ENCODE measurements at places on chromosomes 7 and 10.

DNA sequence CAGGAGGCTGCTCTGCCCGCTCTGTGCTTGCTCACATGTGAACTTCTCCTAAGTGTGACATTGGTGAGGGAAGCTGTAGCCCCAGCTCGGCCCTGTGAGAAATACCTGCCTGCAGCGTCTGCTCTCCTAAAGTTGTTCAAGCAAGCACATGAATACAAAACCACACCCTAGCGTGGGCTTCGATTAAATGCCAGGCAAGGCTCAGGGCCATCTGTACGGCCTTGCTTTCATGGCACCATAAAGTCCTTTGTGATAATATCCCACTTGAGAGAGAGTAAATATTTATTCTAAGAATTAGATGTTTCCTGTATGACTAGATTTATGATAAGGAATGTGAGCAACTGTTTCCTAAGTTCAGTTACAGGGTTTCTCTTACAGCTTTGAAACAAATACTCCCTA is 262.8 kb upstream of the KLF14 start:
- no peak for DNase-seq

DNA sequence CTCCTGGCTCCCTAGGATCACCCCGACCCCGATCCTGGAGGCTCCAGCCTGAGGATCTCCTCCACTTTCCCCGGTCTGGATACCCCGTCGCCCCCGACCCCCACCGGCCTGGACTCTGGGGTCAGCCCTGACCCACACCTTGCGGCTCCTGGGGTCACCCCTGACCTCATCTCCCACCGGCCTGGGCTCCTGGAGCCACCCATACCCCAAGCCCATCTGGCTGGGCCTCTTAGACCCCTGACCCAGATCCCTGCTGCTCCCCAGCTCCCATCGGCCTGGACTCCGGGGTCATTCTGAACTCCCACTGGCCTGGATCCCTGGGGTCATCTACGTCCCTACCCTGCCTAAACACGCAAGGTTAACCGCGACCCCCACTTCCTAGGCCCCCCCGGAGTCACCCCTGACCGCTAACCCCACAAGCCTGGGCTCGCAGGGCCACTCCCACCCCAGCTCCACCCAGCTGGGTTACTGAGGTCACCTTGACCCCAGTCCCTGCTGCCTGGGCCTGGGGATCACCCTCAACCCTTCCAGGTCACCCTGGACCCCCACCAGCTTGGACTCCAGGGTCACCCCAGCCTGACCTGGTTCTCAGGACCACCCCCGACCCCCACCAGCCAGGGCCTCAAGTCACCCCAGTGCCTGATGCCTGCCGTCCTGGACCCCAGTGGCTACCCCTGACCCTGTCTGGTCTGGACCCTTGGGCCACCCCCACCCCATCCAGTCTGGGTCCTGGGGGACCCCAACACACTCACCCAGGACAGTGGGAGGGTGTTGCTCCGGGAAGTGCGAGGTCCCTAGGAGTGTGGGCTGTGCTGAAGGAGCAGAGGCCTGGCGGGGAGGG is 1.2 kb downstream of the FOXK1 start:
- DNase-seq = peak; percentile 42

GRCh38 chr10:36638462-36639155 is 486.8 kb upstream of the ANKRD30A start:
- DNase-seq = no peak

DNA sequence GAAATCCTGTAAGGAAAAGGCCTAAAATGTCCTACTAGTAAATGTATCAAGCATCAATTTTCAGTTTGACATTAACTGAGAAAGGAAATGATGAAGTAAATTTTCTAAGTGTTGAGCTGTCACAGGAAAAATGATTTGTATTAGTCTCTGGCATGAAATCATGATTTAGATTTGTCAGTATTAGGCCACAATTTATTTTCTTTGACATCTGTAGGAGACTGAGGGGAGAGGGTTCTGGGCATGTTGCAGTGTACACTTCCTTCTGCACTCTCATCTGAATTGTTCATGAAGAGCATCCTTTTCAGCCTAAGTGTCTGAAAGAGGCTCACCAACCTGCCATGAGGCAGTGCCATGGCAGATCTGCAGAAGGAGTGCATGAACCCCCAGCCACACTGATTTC is 15.9 kb downstream of the ADRB1 start:
- no peak for DNase-seq

- DNase-seq = no peak
Observed at GRCh38 chr7:95755277-95755934, 16.9 kb upstream of the DYNC1I1 start.

GRCh38 chr10:81095238-81095637 is 557.5 kb downstream of the SH2D4B start:
- DNase-seq = no peak

GRCh38 chr7:135682191-135682590 is 19.9 kb downstream of the STMP1 start:
- DNase-seq = no peak

DNA sequence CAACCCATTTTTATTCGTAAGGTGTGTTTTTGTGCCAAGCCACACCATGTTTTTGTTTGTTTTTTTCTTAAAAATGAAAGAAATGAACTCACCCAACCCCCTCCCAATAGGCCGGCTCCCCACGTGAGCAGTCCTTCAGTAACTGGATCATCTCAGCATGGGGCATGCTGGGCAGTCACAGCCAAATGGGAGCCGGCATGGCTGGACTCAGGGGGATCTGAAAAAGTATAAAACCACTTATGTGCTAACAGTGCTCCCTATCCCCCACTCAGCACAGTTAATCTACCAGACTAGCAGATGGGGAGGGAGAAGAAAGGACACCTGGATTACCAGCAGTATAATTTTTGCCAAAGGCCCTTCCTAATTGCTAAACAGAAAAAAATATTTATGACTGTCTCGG is 39.3 kb downstream of the BAZ1B start:
- no peak for DNase-seq

DNA sequence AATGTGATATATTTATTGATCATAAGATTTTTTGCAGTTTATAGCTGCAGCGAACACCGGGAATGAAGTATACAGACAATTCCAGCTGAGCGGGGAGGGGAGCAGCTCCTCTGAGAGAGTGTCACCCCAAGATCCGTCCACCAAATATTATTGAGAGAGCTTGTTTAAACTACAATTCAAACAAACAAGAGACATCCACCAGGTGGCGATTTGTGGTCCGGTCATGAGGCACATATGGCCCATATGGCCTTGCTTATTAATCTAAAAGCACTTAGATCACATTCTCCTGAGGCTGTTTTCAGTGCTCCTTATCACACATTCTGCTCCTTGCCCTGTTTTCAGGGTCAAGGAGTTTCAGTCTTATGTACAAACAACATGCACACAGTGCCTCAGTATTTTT is 83.1 kb downstream of the THSD7A start:
- DNase-seq = no peak

GRCh38 chr7:157097569-157097968 is 41.2 kb upstream of the UBE3C start:
- no peak for DNase-seq

GRCh38 chr7:102279537-102280400 is 6.9 kb upstream of the SH2B2 start:
- DNase-seq = peak; percentile 51

DNA sequence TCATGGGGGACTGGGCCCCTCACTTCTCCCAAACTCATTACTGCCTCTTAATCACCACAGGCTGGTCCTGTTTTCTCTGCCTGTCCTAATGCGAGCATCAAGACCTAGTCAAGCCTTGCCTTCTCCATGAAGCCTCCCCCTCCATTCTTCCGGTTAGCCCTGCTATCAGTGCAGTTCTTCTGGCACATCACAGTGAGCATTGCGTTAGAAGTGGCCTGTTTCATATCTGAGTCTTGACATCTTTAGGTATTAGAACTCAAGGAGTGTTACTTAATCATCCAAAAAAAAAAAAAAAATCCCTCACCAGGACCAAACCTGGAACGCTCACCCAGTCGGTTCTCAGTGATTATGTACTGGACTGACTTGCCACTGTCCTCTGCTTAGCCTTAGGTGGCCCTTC is 17.4 kb downstream of the SNX10 start:
- DNase-seq = no peak

- DNase-seq = no peak
Observed at GRCh38 chr10:60853107-60853506, 74.8 kb downstream of the CDK1 start.

GRCh38 chr10:86368987-86369386 is 2.4 kb upstream of the GRID1 start:
- no peak for DNase-seq

- no peak for DNase-seq
Observed at GRCh38 chr10:70191161-70191971, 21.1 kb upstream of the SAR1A start.

- no peak for DNase-seq
Observed at GRCh38 chr10:1600861-1601260, 136.5 kb downstream of the ADARB2 start.

DNA sequence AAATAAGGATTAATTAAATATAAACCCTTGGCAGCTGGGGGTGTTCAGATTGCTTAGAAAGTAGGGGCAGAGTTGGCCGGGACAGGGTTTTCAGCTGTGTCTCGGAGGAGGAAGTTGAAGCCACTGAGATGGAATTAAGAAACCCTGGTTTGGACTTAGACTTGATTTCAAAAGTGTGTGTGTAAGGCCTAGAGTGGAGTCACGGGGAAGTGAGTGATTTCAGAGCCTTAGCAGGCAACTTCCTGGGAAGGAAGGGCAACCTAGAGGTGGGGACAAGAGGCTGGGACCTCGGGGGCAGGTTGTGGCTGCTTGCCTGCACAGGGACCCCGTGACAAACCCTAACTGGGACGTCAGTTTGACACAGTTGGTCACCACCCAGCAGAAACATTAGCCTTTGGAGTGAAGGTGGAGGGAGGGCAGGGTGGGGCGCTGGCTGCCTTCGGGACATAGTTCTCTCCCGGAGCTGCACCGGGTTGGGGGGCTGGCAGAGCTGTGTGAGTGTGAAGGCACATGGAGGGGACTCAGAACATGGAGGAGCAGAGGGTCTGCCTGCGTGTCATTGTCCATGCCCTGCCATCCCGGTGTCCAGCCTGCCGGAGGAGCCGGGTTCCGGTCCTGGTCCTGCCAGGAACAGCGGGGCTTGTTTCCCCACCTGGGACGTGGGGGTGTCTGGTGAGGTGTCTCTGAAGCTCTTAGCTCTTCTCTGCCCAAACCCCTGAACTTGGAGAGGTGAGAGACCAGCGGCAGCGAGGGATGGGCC is 1.8 kb downstream of the BRI3 start:
- no peak for DNase-seq

DNA sequence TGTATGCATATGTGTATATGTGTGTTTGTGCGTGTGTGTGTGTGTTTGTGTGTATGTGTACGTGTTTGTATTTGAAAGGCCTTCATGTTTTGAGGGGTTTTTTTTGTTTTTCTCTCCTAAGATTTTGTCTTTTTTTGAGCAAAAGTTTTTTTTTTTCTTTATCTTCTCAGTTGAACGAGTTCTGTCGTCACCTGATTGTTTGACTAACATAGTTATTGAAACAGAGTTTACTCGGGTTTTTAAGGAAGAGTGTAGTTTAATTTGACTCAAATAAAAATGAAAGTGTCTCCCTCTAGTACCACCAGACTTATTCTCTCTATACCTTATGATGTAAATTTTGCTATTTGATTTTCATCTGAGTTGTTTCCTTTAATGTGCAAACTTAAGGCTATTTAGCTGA is 73.5 kb downstream of the ST8SIA6 start:
- no peak for DNase-seq

GRCh38 chr7:95501261-95501832 is 15.6 kb downstream of the ASB4 start:
- no peak for DNase-seq

DNA sequence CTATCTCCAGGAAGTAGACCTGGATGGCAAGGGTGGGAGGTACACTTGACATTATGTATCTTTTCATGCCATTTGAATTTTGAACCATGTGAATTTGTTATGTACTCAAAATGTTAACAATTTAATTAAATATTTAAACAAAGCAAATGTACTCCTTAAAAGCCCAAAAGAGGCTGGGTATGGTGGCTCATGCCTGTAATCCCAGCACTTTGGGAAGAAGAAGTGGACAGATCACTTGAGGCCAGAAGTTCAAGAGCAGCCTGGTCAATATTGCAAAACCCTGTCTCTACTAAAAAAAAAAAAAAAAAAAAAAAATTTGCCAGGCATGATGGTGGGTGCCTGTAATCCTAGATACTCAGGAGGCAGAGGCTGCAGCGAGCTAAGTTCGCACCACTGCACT is 136.9 kb upstream of the ASAH2 start:
- DNase-seq = no peak

GRCh38 chr7:127322832-127323493 is 69.5 kb downstream of the ZNF800 start:
- DNase-seq = no peak

GRCh38 chr10:11933577-11934223 is 108.9 kb downstream of the UPF2 start:
- DNase-seq = no peak

DNA sequence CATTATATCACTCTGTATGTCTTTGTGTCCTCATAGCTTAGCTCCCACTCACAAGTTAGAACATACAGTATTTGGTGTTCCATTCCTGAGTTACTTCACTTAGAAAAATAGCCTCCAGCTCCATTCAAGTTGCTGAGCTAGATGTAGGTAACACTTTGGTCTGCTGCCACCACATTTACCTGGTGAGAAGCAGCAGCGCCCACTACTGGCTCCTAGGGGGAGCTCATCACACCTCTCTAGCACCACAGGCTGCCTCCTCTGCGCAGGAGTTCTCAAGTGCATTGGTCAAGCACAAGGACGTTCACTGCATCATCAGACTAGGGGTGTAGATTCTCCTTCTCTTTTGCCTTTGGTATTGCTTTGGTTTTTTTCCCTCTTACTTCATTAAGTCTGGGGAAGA is 530.9 kb upstream of the AUTS2 start:
- no peak for DNase-seq

- DNase-seq = no peak
Observed at GRCh38 chr7:146557971-146558469, 441.4 kb downstream of the CNTNAP2 start.

- no peak for DNase-seq
Observed at GRCh38 chr7:113268757-113269156, 150.4 kb upstream of the SMIM30 start.
